ENCODE measurements at places on chromosomes 16 and 17.
A peak's percentile ranks its signal among the peaks of the same experiment; 100 is the strongest.

GRCh38 chr17:51618476-51618875, 358.1 kb downstream of the UTP18 start:
- DNase-seq = no peak

GRCh38 chr16:88747588-88748301, 37.3 kb downstream of the PIEZO1 start:
- no peak for DNase-seq

GRCh38 chr16:5034167-5034523, 410 bp upstream of the NAGPA start:
- DNase-seq = no peak

DNA sequence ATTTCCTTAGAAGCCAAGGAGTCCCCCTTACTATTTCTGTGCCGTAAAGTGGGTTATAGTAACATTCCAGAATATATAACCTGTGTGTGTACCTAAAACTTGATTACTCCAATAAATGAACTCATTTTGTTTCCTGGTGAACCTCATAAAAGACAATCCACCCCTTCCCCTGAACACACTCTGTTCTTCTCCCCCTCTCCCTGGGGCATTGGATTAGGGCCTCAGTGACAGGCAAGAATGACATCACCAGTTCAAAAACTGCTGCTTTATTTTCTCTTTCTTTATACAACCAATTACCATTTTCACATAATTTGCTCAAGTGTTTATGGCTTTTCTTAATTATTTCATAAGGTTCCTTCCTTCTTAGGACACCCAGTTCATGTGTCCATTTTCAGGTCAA, 17.4 kb downstream of the AARSD1 start:
- DNase-seq = no peak

DNA sequence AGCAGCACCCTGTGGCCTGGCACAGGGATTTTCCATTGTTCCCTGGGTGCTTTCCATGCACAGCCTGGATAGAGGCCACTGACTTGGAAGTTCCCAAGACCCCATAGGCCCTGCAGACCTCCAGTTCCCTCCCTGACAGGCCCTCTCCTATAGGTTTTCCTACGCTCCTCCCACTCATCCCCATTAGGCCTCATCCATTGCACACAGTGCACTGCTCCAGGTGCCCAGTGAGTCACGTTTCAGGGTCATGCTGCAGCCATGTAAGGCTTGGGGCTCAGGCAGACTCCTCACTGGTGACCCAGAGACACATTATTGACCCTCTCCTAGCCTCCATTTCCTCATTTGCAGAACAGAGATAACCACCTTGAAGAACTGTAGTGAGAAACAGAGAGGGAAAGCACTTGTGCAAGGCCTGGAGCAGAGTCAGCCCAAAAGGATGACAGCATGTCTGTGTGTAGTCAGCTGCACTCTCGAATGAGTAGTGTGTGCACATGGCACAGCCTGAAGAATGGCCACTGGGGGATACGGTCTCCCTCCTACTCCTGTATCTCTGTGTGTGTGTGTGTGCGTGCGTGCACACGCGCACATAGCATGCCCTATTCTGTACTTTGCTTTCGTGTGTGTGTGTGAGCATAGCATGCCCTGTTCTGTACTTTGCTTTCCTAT, 26.8 kb downstream of the DRC3 start:
- no peak for DNase-seq

GRCh38 chr16:48269011-48269410, 21.7 kb upstream of the ABCC11 start:
- DNase-seq = no peak

DNA sequence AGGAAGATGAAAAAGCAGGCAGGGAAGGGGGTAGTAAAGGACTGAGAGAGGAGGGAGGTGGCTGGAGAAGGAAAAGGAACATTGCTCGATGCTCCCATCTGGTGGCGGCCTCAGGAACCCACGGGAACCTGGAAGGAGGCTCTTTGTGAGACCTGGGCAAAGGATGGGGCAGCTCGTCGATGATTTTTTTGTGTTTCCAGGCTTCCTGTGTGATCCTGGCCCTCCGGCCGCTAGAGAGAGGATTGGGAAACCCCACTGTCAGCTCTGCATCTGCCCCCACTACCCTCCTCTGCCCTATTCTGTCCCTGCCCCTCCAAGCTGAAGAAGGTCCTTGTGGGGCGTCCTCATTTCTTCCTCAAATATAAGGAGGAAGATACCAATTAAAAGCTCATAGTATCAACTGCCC, 6.6 kb downstream of the WFIKKN2 start:
- peak; percentile 89 for DNase-seq

GRCh38 chr17:17565471-17566339, 25.8 kb downstream of the PEMT start:
- peak; percentile 22 for DNase-seq

DNA sequence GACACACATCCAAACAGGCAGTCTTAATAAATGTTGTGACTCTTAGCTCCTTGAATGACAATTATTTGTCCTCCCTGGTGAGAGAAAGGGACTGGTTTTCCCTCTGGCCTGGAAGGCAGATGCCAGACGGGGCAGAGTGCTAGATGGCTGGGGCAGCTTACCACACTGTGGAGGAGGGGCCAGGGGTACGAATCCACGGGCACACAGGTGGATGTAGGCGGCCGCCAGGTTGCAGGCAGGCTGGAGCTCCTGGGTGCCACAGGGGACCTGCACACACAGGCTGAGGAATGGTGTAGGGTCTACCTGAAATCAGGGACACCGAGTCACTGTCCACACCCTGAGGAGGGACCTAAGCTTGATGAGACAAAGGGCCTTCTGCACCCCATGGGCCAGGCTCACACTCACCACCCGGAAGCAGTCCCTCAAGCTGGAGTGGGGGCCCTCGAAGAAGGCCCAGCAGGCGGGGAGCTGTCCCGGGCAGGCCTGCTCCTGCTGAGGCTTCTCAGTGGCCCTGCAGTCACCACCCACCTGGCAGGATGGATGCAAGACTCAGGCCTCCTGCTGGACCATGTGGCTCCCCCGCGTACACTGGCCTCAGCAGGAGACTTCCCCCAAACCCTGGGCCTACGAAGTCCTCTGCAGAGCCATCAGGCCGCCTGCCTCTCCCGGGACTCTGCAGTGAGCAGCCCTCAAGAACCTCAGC, 38.4 kb downstream of the RMI2 start:
- no peak for DNase-seq

Measured in adipocyte (in vitro differentiated cells).